ENCODE measurements at places on chromosomes 2 and 18. TPM values are rescaled to one million over a fixed set of nuclear protein-coding genes. Genes with fewer than 3 reads are reported as not detected.

Gene TUBB8B
- polyA plus RNA-seq: 0.04 TPM

- DNase-seq: no peak
Measured at GRCh38 chr18:77422974-77423867, 173.6 kb downstream of the GALR1 start.

GRCh38 chr2:236772220-236772837, 202.7 kb downstream of the ACKR3 start:
- no peak for DNase-seq

Gene IMPACT
- 4.1 TPM for polyA plus RNA-seq

Gene OR6B2
- polyA plus RNA-seq: not detected

DNA sequence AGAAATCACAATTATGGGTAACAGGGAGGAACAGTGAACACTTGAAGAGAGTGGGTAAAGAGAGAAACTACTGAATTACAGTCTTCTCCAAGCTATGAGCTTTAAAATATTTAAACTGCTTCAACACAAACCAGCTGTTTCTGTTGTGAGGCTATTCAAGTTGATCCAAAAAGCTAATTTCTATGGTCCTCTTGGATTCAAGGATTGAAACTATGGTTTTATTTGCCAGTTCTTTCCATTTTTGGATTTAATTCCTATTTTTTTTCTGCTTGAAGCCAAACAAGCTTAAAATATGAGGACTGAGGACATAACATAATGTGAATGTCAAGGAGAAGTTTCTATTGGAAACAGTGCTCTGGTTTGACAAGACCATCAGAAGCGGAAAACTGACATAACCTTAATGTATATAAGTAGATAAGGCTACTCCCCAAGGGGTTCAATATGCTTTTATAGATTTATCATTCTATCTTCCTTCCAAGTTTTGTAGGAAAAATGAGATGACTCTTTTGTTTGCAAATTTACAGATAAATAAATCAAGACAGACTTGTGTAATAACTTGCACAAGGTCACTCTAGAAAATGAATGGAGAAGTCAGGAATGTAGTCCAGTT, 60.7 kb upstream of the AQP4 start:
- no peak for DNase-seq

DNA sequence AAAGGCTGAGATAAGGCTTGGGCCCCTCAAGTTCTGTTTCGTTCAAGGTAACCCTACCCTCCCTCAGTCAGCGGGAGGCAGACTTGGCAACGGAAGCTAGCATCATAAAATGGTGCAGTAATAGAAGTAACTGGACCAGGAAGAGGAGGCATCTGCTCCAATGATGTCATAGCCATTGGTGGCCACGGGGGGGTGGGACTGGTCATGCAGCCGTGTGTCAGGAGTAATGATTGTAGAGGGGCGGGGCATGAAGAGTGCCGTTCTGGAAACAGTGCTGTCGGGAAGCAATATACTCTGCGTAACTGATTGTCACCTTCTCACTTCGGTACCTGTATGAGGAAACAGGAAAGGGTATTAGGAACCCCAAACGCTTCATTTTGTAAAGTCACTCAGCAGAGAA, 6.9 kb upstream of the POLR2D start:
- peak; percentile 64 for DNase-seq

Gene RUFY4
- not detected for polyA plus RNA-seq

Gene LDAH
- 1.9 TPM for polyA plus RNA-seq

- no peak for DNase-seq
Measured at GRCh38 chr2:234565201-234565600, 68.3 kb upstream of the ARL4C start.

- DNase-seq: no peak
Measured at GRCh38 chr2:129070663-129071062, 752.0 kb upstream of the HS6ST1 start.

DNA sequence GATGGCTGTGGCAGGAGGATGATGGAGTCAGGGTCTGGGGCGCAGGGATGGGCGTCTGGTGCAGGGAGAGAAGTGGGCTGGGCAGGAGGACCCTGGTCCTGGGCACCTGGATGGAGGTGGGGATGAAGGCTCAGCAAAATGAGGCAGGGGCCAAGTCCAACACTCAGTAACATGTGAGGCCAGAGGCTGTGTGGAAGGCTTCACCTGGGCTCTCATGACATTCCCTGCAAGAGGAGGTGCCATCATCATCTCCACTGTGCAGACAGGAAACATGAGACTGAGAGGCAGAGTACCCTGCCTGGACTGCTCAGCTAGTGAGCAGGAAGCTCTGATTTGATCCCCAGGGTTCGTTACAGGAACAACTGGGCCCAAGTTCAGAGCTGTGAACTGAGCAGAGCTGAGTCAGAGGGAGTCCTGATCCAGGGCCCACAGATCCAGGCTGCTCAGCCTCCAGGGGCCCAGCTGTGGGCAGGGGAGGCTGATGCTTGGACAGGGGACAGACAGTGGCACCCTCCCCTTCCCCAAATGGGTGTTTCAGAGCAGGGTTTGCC, 36.9 kb downstream of the HJURP start:
- DNase-seq: no peak

- no peak for DNase-seq
Measured at GRCh38 chr2:168758970-168759820, 43.2 kb upstream of the NOSTRIN start.

DNA sequence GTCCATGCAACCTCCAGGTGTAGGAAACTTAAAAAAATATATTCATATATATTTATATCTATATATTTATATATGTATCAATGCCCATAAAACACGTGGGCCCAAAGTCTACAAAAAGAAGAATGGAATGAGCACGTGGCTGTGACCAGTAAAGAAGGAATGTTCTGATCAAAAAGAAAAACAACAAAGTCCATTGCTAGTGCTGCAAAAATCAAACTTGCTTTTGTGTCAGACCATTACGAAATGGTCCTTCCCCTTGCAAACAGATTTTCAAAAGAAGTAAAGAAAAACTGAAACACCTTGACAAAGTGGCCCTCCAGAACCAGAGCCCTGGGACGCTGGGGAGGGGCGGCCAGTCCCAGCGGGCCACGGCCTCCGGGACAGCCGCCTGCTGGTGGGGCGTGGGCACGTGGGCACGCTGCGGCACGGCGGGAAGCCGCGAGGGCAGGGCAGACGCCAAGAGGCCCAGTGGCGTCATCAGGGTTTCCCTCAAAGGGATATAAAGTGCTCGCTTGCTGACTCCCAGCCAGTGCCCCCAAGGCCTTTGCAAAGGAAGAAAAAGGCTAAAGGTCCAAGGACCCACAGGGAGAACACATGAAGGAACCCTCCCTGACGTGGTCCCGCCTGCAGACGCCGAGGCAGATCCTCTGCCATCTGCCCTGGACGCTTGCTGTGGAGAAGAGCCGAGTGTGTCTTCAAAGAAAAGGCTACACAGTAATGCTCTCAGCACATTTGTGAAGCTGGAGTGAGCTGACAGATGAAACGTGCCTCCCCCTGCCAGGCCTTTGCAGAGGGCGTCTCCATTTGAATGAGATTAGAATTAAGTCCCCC, 201.8 kb downstream of the TWIST2 start:
- DNase-seq: no peak

DNA sequence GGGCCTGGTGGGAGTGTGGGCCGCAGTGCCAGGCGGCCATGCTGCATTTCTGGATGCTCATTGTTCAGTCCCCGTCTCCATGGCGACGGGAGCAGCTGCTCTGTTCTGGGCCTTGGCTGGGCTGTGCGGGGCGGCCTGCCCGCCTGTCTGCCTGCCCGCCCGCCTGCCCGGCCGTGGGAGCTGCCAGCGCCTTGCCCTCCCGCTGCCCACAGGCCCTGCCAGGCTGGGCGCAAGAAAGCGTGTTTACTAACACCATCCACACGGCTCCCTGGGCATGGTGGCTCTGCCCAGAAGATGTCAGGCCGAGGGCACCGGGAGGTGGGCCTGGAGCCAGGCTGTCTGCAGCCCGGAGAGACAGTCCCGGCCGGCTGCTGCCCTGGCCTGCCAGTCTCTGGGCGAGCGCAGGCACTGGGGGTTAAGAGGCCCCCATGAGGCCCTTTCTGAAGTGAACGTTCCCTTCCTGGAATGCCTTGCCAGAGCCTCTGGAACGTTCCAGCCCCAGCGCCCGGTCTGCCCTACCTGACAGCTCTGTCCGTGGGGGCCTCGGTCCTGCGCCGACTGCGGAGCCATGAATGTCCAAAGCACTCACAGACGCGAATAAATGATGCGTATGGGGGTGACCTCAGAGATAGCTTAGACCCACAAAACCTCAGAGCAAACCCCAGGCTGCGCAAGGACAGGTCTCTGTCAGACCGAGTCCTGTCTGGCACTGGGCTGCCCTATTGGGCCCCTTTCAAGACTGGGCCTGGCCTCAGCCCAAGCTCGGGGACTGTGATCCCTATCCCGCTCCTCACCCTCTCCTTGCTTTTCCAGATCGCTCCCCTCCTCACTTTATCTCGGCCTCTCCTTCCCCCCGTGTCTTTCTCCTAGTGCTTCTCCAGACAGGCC, 44.3 kb downstream of the MYCN start:
- peak; percentile 24 for DNase-seq

GRCh38 chr18:48815179-48815515, 135.6 kb downstream of the SMAD7 start:
- DNase-seq: peak; percentile 8

DNA sequence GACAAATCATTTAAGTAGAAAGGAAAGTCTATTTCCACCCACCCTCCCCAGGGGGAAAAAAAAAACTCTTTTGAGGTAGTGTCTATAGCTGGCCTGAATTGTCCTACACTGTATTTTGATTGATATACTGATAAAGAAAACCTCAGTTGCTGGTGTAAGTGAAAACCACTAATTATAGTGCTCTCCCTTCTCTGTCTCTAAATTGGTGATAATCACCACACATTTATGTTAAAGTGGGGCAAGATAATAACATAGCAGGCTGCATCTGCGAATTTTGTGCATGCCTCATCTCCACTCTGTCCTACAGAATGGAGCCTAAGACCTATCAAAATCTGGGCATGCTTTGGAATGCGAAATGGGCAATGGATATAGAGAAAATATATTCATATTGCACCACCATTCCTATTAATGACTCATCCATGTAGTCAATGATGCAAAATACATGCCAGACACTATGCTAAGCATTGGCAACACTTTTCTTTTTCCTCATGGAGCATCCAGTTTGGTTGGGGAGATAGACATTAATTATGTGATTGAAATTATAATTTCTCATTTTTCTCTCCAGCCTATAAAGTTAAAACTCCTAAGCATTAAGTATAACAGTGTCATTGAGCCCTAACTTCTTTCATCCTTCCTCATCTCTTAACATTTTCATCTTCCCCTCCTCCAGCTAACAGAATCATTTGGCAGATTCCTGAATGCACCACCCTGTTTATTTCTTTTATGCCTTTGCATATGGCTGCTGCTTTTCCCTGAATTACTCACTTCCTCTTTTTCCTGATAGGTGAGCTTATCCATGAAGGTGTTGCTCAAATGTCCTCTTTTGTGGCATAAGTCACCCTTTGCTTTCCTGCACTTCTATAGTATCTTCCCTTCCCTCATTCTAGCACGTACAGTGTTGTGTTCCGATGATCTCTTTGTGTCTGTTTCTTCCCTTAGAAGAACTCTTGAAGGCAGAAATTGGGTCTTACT, 58.2 kb downstream of the SLC9A2 start:
- DNase-seq: no peak

- no peak for DNase-seq
Measured at GRCh38 chr2:101293544-101293943, 15.0 kb downstream of the RNF149 start.

Gene MYCN
- 0.21 TPM for polyA plus RNA-seq

Gene INPP5D
- polyA plus RNA-seq: 1.2 TPM

- DNase-seq: no peak
Measured at GRCh38 chr18:12516049-12516630, 108.4 kb downstream of the PRELID3A start.

- DNase-seq: no peak
Measured at GRCh38 chr2:40016151-40016885, 237.3 kb upstream of the THUMPD2 start.

GRCh38 chr2:190121305-190121704, 58.8 kb upstream of the MSTN start:
- DNase-seq: no peak

Gene GPR39
- polyA plus RNA-seq: not detected

- DNase-seq: no peak
Measured at GRCh38 chr2:226607379-226607778, 192.2 kb downstream of the IRS1 start.

- no peak for DNase-seq
Measured at GRCh38 chr2:85902496-85902895, 13.7 kb upstream of the ST3GAL5 start.

Gene MYOM1
- polyA plus RNA-seq: 117 TPM

DNA sequence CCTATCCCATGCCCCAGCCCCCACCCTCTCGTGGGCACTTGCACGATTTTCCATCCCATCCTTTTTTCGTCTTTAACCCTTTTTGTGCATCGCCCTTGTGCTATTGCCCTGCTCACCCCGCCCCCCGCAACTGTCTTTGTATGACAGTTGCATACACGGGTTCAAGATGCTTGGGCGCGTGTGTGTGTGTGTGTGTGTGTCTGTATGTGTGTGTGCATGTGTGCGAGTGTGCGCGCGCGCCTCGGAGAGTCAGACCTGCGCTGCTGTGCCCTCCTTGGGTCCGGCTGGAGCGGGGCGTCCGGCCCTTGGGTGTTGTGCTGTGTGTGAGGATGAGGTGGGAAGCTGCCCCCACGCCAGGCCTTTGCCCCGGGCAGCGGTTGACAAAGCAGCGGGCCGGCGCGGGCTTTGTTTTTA, 230.7 kb downstream of the HAUS1 start:
- peak; percentile 46 for DNase-seq

Gene SALL3
- not detected for polyA plus RNA-seq

DNA sequence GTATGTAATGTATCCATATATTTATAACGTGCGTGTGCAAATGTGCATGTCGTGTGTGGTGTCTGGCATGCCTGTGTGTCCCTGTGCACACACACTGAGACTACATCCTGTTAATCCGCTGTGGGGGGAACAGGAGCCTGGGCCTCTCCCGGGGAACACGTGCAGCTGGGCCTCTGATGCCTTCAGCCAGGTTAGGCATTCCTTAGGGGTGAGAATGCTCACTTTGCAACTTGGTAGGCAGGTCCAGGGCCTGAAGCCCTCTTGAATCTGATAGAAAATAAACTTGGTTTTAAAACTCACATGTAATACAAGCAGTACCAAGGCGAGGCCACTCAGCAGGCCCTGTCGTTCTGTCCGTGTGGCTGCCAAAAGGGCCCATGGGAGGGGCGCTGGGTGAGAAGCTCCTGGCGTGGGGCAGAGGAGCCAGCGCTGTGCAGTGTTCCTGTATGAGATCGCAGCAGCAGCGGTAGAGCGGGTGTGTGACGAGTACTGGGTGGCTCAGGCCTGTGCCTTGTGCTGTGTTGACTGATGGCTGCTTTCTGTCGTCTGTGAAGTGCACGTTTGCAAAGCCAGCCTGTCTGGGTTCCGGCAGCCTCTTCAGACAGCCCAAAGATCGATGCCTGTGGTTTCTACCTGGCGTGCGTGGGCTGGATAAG, 16.2 kb downstream of the SALL3 start:
- no peak for DNase-seq
